RPMI7951 (cell line): ENCODE measurements at places on chromosomes 5 and 9. TPM values are rescaled to one million over a fixed set of nuclear protein-coding genes. Genes with fewer than 3 reads are reported as not detected.

FOXD4L6 gene
- not detected in 2 replicates for total RNA-seq

SHOC1 gene
- total RNA-seq = not detected in 2 replicates

C5orf46 gene
- 0.36 and 1.5 TPM in 2 replicates for total RNA-seq

SPATA31E1 gene
- total RNA-seq = not detected in 2 replicates

DNAH5 gene
- 0.96 and 2.0 TPM in 2 replicates for total RNA-seq

RNF183 gene
- not detected in 2 replicates for total RNA-seq

- no peak for DNase-seq
These were observed 39.1 kb downstream of the RETREG1 start for GRCh38 chr5:16577677-16578076.

DNA sequence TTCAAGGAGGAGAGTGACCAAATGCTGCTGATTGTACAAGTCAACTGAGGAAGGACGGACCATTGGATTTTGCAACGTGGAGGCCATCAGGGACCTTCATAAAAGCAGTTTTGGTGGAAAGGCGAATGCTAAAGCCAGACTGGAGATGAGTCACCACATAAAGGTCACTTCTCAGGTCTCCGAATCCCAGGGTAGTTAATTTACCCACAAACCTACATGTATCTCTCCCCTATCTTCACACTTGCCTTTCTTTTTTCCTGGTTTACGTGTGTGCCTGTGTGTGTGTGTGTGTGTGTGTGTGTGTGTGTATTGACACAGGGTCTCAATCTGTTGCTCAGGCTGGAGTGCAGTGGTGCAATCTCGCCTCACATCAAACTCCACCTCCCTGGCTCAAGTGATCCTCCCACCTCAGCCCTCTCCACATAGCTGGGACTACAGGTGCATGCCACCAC is 4.6 kb upstream of the CTNNA1 start:
- DNase-seq = peak; percentile 62

- no peak for DNase-seq
These were observed 382.3 kb upstream of the CDH10 start for GRCh38 chr5:25027061-25027460.

GRCh38 chr9:72356041-72356582 is 8.9 kb downstream of the ZFAND5 start:
- DNase-seq = no peak

GRCh38 chr9:88996046-88996920 is 5.0 kb downstream of the S1PR3 start:
- DNase-seq = no peak

GRCh38 chr5:139660105-139660922 is 12.2 kb downstream of the CXXC5 start:
- peak; percentile 80 for DNase-seq

GRCh38 chr5:122362361-122362760 is 50.3 kb downstream of the SNCAIP start:
- DNase-seq = no peak

DNA sequence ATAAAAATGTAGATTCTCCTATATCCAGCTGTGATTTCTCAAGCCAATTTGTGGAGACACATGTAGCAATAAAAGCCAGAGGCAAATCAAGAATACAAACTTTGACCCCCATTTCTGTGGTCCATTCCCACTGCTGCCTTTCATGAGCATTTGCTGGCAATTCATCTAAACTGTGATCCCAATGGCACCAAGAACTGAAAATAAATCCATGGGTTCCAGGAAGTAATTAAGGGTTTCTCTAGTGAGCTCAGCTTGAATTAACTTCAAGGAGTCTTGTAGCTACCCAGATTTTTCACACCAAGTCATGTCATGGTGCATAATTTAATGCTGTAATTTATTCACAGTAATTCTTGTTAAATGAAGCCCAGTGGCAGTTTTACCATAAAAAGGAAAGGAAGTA is 145.0 kb upstream of the SMC2 start:
- DNase-seq = no peak

- no peak for DNase-seq
These were observed 5.0 kb upstream of the MRNIP start for GRCh38 chr5:179863449-179864085.
